GM18507 (cell line): ENCODE measurements at places on chromosomes 4 and X.

- no peak for DNase-seq
These were observed 37.1 kb upstream of the TBC1D9 start for GRCh38 chr4:140793291-140793690.

DNA sequence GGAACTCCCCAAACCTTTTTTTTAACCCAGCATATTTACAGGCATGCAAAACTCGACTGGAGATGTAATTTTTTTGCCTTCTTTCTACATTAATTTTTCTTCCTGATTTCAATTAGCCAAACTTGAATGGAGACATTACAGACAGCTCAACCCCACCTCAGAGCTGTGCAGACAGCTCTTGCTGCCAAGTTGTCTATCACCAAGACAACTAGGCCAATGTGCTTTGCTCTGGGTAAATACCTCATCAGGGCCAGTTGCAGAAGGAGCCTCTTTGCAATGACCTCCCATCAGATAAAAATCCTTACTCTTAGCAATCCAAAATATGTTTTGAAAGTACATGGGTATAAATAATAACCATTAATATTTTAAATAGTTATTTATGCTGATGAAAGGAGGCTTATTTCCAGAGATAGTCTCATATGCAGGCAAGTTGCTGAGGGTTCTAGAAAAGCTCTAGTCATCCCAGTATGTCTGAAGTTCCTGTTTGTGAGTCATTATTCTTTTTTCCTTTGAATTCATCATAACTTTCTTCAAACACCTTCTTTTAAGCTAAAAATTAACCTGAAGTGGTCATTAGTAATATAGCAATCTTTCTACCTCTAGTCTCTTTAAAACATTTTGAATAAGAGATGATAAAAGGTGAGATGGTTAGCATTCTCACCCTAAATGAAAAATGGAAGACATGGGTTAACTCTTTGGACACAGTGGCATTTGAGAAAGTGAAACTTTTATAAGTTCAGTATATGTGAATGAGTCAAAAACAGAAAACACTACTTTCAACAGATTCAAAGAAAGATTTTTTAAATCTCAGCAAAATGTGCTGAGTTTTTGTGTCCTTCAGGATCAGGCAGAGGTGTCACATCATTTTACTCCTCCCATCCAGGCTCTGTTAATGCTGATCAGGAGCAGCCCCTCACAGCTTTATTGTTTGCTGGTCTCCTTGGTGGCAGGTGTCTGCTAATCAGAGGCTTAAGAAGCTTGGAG lies 475.5 kb upstream of the FGF16 start:
- DNase-seq: no peak

GRCh38 chrX:132497432-132497831 lies 8.6 kb upstream of the MBNL3 start:
- DNase-seq: no peak

DNA sequence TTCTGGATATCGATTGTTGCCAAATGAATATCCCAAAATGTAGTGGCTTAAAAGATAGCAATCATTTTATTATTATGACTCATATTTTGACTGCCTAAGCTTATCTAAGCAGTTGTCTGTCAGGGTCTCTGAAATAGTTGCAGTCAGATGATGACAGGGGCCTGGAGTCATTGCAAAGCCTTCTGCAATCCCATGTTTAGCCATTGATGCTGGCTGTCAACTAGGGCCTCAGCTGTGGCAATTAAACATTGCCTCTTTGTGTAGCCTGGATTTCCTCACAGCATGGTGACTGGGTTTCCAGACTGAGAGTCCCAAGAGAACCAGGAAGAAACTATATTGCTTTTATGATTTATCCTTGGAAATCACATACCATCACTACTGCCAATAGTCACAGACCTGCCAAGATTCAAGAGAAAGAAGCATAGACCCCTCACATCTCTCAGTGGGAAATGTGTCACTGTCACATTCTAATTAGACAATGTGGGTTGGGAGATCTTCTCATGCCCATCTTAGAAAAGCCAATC lies 227.3 kb upstream of the NOCT start:
- DNase-seq: no peak

- DNase-seq: no peak
These were observed 73.2 kb downstream of the MTNR1A start for GRCh38 chr4:186481998-186482790.
